ENCODE measurements at places on chromosomes 1 and 21.

- peak; percentile 29 for DNase-seq
Observed at GRCh38 chr1:203754455-203754864, 10.5 kb upstream of the LAX1 start.

DNA sequence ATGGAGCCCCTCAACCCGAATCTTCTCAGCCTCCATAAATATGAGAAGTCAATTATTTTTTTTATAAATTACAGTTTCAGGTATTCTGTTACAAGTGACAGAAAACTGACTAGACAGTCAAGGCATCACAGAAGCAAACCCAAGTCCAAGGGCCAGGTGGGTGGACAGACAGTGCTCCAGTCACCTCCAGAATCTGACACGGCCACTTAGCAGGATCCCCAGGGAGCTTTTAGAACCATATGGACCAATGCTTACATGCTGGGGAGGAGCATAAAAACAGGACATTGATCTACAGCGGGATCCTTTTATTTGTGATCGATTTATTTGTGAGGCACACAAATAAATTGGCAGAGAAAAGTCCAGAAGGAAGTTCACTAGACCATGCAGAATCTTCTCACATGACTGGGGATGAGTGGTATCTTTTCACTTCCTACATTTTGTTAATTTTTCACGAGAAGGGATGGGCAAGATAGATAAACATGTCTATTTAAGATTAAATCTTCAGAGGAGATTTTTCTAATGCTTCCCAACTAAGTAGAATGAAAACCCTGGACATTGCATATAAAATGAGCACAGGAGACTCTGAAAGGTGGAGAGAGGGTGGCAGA, 15.0 kb downstream of the ZNF496 start:
- DNase-seq: no peak

DNA sequence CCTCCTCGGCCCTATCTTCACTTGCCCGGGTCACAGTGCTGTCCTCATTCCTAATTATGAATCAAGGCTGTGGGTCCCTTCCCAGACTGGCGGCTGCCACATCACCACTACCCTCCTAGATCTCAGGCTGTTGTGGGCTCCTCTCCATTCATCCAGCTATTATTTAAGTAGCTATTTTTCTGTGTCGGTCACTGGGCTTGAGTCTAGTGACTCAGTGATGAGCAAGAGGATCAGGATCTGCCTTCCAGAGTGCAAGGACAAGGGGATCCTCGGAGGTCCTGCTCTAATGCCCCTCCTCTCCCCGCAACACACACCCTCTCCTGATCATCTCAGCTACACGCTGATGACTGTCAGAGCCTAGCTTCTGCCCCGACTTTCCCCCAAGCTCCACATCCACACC, 34.1 kb downstream of the CDCP2 start:
- no peak for DNase-seq

GRCh38 chr1:30755746-30756145, 1.8 kb downstream of the LAPTM5 start:
- no peak for DNase-seq

DNA sequence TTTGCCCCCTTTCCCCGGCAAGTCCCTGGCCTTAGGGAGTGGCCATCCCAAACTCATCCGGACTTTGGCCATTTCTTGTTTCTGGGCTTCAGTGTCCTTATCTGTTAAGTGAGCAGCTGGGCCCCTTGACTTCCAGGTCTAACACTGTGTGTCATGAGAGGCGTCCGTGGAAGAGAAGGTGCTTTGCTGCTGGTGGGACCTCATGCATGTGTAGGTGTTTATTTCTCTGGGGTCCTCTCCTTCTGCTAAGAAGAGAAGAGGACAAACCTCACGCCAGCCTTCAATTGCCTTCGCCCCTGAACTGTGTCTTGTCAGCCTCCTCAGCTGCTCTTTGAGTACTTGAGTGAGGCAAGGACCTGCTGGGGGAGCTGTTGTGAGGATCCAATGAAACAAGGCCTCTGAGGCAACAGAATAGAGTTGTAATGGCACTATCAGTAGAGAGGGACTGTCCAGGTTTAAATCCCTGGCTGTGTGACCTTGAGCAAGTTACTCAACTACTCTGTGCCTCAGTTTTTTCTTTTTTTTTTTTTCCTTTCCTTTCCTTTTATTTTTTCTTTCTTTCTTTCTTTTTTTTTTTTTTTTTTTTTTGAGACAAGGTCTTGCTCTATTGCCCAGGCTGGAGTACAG, 72.5 kb downstream of the RUNX3 start:
- DNase-seq: no peak

DNA sequence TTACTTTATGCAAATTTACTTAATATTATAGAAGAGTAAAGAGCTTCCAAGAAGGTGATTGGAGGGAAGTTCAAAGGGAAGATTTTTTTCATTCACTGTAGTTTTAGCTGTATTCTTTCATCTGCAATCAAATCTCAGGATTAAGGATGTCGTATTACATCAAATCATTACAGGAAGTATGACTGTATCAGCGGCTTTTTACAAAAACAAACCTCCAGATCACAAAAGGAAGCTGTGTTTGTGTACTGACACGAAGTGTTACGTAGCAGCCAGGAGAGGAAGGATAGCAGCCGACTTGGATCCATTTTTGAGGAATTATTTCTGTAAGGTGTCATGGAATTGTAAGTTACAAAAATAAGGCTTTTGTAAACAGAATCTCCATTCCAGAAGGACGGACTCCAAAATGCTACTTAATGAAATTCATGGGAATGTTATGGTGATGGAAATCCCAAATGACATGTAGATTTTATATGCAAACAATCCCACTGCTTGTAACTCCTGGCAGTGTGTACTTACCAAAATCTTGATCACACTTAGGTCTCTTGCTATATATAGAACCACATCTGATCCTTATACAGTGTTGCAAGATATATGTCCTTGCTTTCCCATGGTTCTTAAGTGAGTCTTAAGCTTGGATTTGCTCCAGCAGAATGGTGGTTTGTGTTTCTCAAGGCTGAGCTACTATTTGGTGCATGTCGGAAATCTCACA, 49.8 kb downstream of the KCNJ15 start:
- DNase-seq: no peak

GRCh38 chr1:156676820-156677615, at the start of gene NES:
NES (minus strand) TSS chr1:156677407; CDS start chr1:156677264, 143 bp downstream.
- DNase-seq: no peak

- no peak for DNase-seq
Observed at GRCh38 chr1:40381268-40382107, 8.0 kb downstream of the SMAP2 start.

GRCh38 chr1:242139986-242140385, 141.1 kb upstream of the MAP1LC3C start:
- DNase-seq: no peak

GRCh38 chr1:17040135-17040534, 13.7 kb downstream of the SDHB start:
- DNase-seq: no peak

DNA sequence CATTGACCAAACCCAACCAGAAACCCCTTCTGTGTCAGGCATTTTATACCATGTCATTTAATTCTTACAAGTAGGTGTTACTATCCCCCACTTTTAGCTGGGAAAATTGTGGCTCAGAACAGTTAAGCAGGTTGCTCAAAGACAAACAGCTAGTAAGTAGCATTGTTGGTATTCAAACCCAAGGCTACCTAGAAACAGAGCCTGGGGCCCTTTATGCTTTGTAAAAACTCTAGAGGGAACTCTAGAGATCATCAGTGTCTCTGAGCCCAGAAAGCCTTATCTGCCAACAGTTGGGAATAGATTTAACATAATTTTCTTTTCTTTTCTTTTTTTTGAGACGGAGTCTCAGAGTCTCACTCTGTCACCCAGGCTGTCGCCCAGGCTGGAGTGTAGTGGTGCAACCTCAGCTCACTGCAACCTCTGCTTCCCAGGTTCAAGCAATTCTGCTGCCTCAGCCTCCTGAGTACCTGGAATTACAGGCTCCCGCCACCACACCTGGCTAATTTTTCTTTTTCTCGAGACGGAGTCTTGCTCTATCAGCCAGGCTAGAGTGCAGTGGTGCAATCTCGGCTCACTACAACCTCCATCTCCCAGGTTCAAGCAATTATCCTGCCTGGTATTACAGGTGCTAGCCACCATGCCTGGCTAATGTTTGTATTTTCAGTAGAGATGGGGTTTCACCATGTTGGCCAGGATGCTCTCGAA, 48.5 kb upstream of the OSBPL9 start:
- DNase-seq: no peak

- DNase-seq: no peak
Observed at GRCh38 chr1:46630719-46631118, 14.1 kb upstream of the MOB3C start.

- DNase-seq: no peak
Observed at GRCh38 chr1:154460695-154461260, 41.2 kb upstream of the TDRD10 start.

DNA sequence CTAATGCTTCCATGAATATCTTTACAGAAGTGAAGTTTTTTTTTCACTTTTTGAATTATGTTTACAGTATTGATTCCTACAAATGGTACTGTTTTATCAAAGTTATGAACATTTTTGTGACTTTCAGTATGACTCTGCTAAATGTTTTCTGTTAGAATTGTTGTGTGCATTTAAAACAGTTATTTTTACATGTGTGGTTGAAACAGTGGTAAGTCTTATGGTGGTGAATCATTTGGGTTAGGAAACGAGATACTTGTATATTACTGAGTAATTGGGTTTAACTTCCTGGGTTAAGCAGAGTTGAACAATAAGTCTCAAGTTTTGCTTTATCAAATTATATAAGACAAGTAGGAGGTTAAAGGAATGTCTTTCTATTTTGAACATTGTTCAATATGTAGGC, 66.8 kb downstream of the VPS13D start:
- DNase-seq: no peak

GRCh38 chr1:27011058-27011764, 1.4 kb downstream of the TENT5B start:
- no peak for DNase-seq

DNA sequence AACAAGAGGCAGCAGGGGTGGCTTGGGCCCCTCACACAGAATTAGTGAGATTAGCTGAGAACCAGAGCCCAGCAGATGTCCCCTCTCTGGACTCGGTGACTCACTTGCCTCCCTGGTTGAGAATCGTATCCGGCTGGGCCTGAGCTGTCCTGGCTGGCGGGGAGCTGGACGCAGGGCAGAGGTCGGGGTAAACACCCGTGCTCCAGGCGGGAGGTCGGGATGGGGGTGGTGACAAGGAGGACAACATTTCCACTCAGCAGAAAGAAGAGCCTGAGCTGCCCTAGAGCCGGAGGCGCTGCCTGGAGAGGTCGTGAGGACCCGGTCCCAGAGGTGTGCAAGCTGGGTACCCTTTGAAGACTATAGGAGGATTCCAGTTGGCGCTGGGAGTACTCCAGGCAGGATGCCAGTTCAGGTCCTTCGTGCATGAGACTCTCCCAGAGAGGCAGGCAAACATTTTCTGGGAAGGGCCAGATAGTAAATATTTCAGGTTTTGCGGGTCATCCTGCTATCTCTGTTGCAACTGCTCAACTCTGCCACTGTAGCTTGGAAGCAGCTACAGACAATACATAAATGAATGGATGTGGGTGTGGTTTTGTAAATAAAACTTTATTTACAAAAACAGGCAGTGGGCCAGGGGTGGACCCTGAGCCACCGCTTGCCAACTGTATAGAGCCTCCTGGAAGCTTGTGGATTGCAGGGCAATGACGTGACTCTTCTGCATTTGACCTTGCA, 116.8 kb upstream of the WNT4 start:
- no peak for DNase-seq

DNA sequence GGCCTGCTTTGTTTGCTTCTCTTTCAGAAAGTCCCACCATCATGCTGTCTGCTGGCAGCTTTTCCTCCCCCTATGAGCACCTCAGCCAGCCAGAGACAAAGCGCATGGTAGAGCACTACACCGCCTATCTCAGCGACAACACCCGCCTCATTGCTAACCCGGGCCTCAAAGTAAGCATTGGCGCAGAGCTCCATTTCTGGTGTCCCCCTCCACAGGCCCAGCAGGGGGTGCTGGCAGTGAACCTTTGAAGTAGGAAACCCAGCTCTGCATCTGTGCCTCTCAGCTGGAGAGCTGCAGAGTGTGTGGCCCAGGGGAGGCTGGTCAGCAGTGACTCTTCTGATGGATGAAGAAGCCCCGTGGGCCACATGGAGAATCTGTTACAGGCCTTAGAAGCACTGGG, 81.2 kb upstream of the RAVER2 start:
- no peak for DNase-seq

- no peak for DNase-seq
Observed at GRCh38 chr1:7002728-7003127, 217.5 kb downstream of the CAMTA1 start.

DNA sequence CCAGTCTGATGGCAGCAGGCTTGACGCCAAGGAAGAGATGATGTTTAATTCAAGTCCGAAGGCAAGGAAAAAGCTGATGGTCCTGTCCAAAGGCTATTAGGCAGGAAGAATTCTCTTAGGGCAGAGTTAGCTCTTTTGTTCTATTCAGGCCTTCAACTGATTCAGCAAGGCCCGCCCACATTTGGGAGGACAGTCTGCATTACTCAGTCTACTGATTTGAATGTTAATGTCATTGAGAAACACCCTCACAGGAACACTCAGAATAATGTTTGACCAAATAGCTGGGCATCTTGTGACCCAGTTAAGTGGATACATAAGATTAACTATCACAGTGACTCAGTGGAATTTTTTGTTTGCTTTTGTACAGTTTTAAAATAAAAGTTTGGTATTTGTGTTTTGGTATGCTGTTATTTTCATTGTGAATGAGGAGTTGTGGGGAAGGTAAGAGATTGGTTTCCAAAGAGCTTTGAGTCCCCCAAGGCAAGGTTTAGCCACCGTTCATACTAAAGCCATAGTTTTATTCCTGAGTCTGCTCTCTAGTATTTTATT, 1.7 kb upstream of the ZNF691 start:
- DNase-seq: no peak

GRCh38 chr1:88063605-88064004, 620.5 kb upstream of the PKN2 start:
- no peak for DNase-seq

GRCh38 chr1:179831225-179831624, 46.4 kb downstream of the TOR1AIP2 start:
- DNase-seq: no peak

DNA sequence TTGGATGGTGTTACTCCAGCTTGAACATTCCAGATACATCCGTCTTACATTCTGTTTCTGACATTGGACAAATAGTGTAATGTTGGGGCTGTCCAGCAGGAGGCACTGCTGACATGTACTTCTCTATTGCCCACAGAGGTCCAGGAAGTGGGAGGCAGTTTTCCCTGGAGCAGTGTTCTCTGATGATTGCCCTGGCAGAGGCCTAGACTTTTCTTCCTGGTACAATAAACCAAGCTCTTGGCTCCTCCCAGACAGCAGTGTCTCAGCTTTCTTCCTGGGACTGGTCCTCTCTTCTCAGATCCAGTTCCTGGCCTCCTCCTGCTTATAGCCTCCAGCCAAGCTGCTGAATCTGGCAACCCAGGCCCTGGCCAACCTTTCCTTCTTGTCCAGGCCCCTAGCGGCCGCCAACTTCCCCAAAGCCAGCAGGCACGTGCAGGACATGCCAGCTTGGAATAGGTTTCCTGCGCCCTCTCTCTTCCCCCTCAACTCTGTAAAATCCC, 14.9 kb upstream of the IFNLR1 start:
- DNase-seq: peak; percentile 59

- DNase-seq: no peak
Observed at GRCh38 chr1:155018617-155019348, 14.8 kb downstream of the DCST2 start.
